ENCODE measurements at places on chromosomes 12 and 14.

GRCh38 chr14:80455031-80455430 lies 243.7 kb upstream of the DIO2 start:
- DNase-seq: no peak

- DNase-seq: no peak
These were observed 39.2 kb downstream of the BCAT1 start for GRCh38 chr12:24909667-24910066.

DNA sequence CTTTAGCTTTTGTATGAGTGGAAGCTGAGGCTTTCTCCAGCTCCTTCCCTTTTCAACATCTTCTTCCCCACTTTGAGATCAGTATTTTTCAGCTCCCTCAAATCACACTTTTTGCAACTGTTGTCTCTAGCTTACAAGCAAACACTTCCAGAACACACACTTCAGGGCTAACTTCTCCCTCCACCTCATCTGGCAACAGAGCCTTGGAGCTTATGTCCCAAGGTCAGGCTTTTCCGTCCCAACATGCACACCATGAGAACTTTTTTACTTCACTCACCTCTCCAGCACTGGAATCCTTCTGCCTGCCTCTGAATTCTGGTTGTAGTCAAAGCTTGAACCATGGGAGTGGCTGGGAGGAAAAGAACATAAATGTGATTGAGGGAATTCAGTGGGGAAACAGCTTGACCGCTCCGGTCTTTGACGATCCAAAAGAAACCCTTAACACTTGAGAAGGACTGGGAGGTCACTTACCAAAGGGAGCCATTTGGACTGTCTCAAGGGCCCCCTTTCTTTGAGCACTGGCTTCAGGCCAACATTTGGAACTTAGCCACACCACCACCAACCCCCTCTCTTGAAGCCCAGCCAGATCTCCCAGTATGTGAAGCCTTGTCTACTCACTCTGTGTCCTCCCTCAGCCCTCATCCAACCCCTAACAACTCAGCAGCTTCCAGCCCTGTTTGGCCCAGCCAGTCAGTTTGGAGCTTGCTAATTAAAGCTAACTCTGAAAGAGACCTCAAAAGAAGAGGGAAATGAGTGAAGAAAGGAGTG lies 3.9 kb upstream of the BLOC1S1 start:
- DNase-seq: peak; percentile 42

DNA sequence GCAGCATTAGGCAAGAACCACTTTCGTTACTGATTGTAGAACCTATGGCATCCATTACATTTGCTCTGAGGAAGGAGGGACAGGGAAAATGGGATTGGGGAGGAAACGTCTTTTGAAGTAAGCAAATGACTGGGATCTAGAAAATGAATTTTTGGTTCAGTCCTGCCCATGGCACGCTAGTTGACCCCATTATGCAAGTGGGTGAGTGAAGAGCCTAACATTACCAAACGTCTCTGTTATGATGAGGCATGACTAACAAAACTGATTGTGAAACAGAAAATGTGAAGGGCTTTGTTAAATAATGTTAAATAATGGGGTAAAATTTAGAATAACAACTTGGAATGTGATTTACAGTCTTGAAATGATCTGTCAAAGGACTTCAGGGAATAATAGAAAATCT lies 38.9 kb downstream of the CPSF2 start:
- DNase-seq: no peak

GRCh38 chr12:52277486-52278245 lies 3.2 kb downstream of the KRT86 start:
- no peak for DNase-seq

- DNase-seq: no peak
These were observed 57.8 kb upstream of the ACTN1 start for GRCh38 chr14:69036757-69037506.

GRCh38 chr12:115920395-115921183 lies 356.9 kb downstream of the MED13L start:
- DNase-seq: no peak

DNA sequence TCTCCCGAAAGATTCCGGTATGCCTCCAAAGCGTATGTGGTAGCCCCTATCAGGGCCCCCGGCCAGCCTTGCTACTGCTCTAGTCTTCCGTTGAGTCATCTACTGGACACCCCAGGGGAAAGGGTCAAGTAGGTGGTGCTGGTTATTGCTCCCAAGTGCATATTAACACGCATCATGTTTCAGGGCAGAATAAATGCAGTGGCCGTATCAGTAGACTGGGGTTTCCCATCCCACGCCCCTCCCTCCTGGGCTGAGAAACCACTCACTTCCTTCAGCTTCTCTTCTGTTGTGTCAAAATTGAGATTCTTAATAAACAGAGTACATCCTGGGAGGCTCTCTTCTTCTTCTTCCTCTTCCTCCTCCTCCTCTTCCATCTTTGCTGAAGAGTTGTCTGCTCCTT lies 39.3 kb downstream of the RBM19 start:
- no peak for DNase-seq

DNA sequence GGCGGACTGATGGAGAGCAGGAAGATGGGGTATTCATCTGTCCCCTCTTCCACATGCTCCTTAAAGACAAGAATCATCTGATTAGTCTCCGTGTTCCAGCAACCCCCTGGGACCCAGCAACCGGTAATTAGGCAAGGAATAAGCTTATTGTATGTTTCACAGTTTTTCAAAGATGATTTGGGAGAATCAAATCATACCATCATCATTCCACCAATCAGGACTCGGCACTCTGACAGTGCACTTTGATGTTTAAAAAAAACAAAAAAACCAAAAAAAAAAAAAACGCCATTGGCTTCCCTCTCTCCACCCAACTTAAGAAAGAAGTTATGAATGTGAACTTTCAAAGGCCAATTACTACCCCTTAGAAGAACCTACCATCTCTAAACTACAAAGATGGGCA lies 1.3 kb upstream of the DYNC1H1 start:
- no peak for DNase-seq

DNA sequence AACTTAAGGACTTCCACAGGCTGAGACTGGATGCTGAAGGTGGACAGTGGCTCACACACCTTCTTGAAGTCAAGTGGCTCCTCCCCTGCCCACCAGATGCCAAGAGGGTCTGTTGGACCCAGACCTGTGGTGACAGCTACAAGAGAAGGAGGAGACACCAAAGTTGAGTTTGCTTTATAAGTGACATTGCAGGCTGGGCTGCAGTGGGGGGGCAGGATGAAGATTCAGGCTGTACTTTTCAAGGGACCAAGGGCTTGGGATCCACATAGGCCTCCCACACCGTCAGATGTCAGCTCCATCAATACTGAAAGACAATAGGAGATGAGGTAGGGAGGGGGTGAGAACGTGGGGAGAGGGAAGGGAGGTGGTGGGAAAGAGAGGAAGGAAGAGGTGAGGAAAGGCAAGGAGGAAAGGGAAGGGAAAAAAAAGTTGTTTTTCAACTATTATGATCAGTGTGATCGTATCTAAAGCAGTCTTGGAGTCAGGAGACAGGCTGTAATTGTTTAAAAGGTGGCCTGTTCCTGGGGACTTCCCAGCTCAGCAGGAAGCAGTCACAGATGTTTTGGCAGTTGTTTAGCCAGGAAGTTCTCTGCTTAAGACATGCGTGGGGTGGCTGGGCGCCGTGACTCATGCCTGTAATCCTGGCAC lies 84.1 kb upstream of the RESF1 start:
- DNase-seq: no peak

DNA sequence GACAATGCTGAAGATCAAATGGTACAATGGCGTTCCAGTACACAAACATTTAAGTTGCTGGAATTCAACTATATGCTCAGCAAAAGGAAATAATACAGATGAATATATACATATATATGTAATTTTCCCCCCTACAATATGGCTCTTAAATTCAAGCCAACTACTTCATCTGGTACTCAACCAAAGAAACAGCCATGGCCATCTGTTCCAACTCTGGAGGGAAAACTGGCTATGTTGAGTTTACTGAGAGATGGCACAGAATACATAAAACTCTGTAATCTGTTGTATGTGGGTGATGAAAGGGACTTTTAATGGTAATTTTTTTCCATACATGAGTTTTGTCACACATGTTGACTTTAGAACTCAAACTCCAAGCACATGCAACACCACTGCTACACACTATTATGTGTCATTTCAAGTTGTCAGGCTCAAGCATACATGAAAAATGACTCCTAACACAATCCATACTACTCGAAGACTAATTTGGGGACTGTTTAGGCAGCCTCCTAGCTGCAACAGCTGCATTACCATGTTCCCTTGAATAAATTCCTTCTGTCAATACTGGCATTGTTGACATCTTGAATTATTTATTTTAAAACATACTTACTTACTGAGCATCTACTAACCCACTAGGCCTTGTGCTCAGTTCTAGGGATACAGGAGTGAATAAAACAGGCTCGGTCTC lies 38.2 kb upstream of the MAP3K9 start:
- DNase-seq: no peak

GRCh38 chr12:29782871-29783772 lies 620 bp downstream of the TMTC1 start:
- DNase-seq: peak; percentile 61

GRCh38 chr12:32051511-32052211 lies 55.0 kb upstream of the BICD1 start:
- no peak for DNase-seq

DNA sequence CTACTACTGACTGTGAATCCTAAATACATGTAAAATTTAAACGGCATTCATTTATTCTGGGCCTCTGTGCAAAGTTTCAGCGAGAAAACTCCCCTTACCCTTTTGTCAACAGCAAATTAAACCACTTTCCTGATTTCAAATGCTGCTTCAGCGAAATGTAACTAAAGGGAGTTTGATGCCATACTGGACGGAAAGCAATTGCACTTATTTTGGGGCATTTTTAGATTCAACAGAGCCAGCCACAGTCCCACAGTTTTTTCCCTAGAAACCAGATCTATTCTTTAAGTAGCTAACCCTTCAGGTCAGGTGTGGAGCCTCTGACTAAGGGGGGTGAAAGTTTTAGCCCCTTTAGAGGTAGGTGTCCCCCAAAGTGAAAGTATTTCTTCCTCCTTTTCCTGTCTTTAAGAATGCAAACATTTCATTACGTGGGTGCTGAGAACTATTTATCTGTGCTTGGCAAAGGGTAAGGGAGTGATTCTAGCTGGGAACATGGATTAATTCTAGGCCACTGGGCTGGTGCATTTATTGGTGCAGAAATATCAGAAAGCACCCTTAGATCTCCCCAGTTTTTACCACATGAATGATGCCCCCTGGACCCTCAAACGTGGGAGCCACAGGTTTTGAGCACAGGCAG lies 72.7 kb downstream of the SPTB start:
- no peak for DNase-seq

- DNase-seq: no peak
These were observed 15.2 kb downstream of the HHIPL1 start for GRCh38 chr14:99660006-99660566.

- no peak for DNase-seq
These were observed 25.9 kb downstream of the UBE2N start for GRCh38 chr12:93415723-93416464.

- peak; percentile 66 for DNase-seq
These were observed at the start of gene PITPNM2 for GRCh38 chr12:123150744-123151456. Gene PITPNM2, minus strand, starts transcription at chr12:123151090. Its CDS starts 116,500 bp downstream, at chr12:123034590.

- no peak for DNase-seq
These were observed 22.6 kb downstream of the PRKCH start for GRCh38 chr14:61343991-61344405.

DNA sequence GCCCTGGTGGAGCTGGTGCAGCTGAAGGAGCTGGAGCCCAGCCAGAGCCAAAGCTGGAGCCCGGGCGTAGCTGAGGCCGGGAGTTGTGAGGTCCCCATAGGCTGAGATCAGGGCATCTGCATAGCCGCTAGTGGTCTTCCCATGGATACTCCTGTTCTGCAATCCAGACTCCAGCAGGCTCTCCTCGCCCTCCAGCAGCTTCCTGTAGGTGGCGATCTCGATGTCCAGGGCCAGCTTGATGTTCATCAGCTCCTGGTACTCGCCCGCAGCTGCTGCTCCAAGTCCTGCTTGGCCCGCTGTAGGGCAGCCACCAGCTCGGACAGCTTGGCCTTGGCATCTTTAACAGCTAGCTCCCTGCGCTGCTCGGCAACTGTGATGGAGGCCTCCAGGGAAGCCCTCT lies 966.1 kb downstream of the FSCB start:
- DNase-seq: no peak

- no peak for DNase-seq
These were observed 134.3 kb downstream of the ZNF664 start for GRCh38 chr12:124107351-124107750.

DNA sequence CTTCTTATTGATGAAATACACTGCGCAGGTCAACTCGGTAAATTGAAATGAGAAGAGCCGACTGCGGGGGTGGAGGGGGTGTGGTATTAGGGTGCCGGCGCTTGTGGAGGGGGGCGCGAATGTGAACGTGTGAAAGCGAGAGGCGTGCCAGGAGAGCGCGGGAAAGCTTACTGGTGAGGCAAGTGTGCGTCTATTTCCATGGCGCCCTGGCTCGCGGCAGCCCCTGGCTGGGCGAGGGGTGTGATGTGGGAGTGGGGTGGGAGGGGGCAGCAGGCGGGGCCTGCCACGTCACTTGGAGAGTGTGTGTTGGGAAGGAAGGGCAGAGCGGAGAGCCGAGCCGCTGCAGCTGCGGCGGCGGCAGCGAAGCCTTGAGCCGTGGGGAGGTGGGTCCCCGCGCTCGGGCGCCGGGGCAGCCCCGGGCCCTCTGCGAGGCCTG lies 88.8 kb downstream of the GALNT8 start:
- DNase-seq: peak; percentile 89

- no peak for DNase-seq
These were observed 29.3 kb downstream of the HECTD4 start for GRCh38 chr12:112352921-112353320.

DNA sequence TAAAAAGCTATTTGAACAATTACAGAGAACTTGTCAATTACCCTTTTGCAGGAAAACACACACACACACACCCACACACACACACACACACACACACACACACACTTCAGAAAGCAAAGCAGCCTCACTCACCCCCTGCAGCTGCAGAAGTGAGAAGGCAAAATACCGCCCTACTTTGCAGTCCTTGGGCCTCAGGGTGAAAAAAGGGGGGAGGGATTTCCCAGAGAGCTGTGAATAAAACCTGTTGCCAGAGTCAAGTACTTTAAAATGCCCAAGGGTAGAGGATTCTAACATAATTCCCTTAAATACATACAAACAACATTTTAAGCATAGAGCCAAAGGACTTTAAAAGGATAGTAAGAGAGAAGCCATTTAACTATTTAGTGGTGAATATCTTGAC lies 285.9 kb downstream of the MDGA2 start:
- DNase-seq: no peak

DNA sequence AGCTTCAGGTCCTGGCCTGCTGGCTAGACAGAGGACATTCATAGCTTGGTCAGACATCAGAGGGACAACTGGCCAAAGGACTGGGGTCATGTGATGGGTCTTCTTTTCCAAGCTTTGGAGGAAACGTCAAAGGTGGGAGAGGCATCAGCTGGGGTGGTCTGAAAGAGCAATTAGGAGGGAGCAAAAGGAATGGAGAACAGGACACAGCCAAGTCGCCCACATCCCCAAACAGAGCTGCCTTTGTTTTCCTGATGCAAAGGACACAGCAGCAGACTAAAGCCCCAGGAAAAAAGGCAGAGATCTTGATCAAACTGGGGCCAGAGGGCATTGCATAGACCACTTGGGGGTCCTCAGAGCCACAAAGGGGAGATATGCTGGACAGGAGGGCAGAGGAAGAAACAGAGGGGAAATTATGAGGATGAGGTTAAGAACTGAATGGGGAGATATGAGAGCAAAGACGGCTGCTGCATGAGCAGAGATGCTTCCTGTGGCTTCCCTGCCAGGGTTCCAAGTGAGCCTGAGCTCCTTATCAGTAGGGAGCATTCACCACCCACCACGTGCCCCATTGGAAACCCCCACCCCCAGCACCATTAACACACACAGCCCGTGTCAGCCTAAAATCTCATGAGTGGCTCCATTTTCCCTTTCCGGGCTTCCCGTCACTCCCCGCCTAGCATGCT lies 62.4 kb downstream of the ANO2 start:
- no peak for DNase-seq

- no peak for DNase-seq
These were observed 319.4 kb downstream of the CACNA1C start for GRCh38 chr12:2372178-2372577.
